Activated naive CD8-positive, alpha-beta T cell treated with anti-CD3 and anti-CD28 coated beads for 36 hours (primary cell): ENCODE measurements at places on chromosomes 3 and 15. TPM values are rescaled to one million over a fixed set of nuclear protein-coding genes. Genes with fewer than 3 reads are reported as not detected.

DNA sequence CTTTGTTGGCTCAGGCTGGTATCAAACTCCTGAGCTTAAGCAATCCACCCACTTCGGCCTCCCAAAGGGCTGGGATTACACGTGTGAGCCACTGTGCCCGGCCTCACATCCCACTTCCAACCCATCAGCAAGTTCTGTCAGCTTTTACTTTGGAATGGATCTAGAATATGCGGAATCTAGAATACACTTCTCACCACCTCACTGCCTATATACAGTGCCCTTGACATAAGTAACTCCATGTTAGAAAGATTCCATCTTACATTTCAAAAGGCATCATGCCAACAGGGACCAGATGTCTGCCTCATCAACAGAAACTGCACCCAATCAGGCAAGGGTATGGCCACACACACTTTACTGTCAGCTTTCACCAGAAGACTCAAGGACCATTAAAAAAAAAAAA is 9.9 kb upstream of the RBSN start:
- H3K4me1 ChIP-seq: peaks cover 2% of the 10 kb centered on the region
- H3K27me3 ChIP-seq: peaks cover 9% of the 10 kb centered on the region
- H3K4me3 ChIP-seq: no peak overlapping the region
- H3K27ac ChIP-seq: no peak overlapping the region
- no peaks in the 10 kb centered on the region for H3K36me3 ChIP-seq

DNA sequence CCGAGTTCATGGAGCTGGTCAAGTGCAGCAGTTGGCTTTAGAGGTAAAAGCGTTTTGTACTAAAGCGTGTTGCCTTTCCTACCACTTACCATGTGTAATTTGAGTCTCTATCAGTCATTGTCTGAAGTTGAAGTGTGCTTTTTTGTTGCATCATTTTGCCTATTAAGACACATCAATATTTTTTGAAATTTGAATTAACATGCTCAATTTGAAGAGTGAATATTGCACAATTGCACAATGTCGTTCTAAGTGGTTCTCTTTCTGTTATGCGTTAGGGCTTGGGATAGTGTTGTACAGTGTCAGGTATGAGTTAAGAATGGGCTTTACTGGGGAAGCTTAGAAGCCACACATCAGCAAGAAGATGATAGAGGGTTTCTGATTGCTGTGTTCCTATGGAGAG is 84.0 kb upstream of the ACKR4 start:
- DNase-seq: no peak
- peaks cover 20% of the 10 kb centered on the region for H3K36me3 ChIP-seq
- no peak overlapping the region for H3K4me3 ChIP-seq
- no peaks in the 10 kb centered on the region for H3K27me3 ChIP-seq
- H3K27ac ChIP-seq: no peak overlapping the region
- H3K4me1 ChIP-seq: peaks cover 3% of the 10 kb centered on the region

GRCh38 chr15:52100807-52101442 is 11.7 kb downstream of the BCL2L10 start:
- H3K4me3 ChIP-seq: no peak overlapping the region
- H3K36me3 ChIP-seq: no peaks in the 10 kb centered on the region
- peaks cover 3% of the 10 kb centered on the region for H3K4me1 ChIP-seq

SAXO2 gene
- 2.4 TPM for total RNA-seq

DNA sequence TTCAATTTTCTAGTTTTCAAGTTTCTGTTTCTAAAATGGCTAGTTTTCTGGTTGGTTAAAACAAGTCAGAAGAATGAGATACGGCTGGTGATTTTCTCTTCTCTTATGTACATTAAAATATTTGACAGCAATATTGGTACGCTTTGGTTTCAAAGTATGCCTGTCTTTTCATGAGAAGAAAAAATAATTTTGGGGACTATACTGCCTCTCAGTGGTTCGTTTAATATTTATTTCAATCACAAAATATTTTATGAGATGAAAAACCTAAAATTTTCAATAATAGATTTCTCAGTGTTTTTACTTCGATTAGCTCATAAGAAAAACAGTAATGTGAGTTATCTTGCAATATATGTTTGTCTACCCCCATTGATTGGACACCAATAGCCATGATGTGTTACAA is 72.8 kb upstream of the AADACL2 start:
- no peak overlapping the region for H3K4me3 ChIP-seq
- H3K4me1 ChIP-seq: no peaks in the 10 kb centered on the region
- DNase-seq: no peak
- no peaks in the 10 kb centered on the region for H3K27me3 ChIP-seq
- no peaks in the 10 kb centered on the region for H3K36me3 ChIP-seq
- no peak overlapping the region for H3K27ac ChIP-seq
